ENCODE measurements at places on chromosomes 7 and 10. TPM values are rescaled to one million over a fixed set of nuclear protein-coding genes. Genes with fewer than 3 reads are reported as not detected.

MRC1 gene
- 11.0 TPM for polyA plus RNA-seq

PLEKHS1 gene
- polyA plus RNA-seq = 0.13 TPM

OPN4 gene
- not detected for polyA plus RNA-seq

PPP1R17 gene
- polyA plus RNA-seq = not detected

DRGX gene
- polyA plus RNA-seq = not detected

RNLS gene
- polyA plus RNA-seq = 15.8 TPM

NPY gene
- polyA plus RNA-seq = 1.0 TPM

DGKI gene
- 1.5 TPM for polyA plus RNA-seq

- DNase-seq = no peak
Measured at GRCh38 chr7:102153599-102153946, 133.1 kb upstream of the SH2B2 start.

DNA sequence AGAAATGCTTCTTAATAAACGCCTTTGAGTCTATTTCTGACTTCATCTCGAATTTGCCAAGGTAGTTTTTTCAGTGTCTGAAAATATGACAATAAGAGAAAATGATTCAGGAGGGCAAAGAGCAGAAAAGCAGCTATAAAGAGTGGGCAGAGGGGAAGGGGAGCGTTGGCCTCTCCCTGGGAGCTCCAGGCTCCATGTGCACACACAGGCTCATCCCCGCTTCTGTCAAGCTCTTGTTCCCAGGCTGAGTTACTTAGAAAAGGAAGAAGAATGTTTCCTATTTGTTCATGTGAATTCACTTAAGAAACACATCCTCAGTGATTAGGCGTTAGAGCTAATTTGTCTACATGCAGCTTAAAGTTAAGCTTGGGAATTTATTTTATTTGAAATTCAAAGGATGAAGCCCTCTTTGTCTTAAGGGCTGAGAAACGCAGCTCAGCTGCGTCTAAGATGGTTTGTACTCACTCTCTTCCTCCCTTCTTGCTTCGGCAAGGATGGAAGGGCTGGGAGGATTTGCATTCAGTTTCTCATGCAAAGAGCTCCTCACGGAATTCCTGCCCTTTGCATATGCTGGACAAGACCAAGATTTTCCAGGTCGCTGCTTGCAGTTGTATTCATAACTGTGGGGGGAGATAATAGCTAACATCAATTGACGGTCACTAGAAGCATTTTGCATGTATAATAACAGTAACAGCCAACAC is 29.0 kb upstream of the ATXN7L1 start:
- no peak for DNase-seq

- DNase-seq = no peak
Measured at GRCh38 chr10:43118631-43119415, 19.4 kb upstream of the CSGALNACT2 start.

- DNase-seq = no peak
Measured at GRCh38 chr7:135359615-135360014, 126.0 kb downstream of the STRA8 start.

GRCh38 chr10:43153901-43154300 is 15.7 kb downstream of the CSGALNACT2 start:
- DNase-seq = no peak

DNA sequence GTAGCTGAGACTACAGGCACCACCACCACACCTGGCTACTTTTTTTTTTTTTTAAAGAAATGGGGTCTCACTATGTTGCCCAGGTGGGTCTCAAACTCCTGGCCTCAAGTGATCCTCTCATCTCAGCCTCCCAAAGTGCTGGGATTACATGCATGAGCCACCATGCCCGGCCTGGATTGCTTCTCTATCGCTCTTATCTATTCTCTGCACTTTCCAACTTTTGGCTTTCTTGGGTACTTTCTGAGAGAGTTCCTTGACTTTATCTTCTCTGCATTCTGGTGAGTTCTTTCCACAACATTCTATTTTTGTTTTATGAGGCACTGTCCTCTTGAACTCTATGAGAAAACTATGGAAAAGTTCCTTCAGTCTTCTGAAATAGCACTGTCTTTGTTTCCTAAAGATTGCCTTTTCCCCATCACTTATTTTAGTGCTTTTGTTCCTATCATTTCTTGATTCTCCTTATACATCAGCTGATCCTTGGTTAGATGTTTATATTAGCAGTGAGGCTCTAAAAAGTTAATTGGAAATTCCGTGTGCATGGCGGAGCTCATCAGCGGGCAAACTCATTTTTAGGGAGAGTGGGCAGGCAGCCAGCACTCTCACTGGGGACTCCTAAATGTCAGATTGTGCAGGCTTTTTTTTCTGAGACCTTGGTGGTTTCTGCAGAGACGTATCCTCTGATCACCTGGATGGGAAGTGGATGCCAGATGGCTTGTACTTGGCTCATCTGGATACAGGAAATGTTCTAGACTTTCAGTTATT is 43.9 kb downstream of the HIP1 start:
- DNase-seq = no peak

DNA sequence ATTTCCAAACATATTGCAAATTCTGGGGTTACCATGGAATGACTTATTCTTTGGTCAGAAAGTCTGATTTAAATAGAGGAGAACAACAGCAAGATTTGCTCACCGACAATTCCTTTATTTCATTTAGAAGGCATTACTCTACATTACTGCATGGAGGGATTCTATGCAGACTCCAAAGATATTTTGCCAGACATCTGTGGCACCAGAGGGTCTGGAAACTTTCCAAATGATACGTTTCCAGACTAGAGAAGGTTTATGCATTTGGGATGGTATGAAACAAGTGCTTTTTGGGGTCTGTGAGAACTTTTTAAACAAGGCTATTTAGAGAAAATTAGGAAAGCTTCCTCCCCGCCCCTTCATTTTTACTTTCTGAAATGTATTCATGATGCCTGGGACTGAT is 125.3 kb downstream of the SAMD9 start:
- no peak for DNase-seq

GRCh38 chr10:71124921-71125748 is 87.2 kb upstream of the UNC5B start:
- DNase-seq = no peak

- DNase-seq = no peak
Measured at GRCh38 chr7:256981-257646, 32.9 kb upstream of the FOXL3 start.

- no peak for DNase-seq
Measured at GRCh38 chr10:4947635-4948596, 15.3 kb upstream of the AKR1C1 start.

GRCh38 chr7:81684033-81684432 is 85.8 kb downstream of the HGF start:
- no peak for DNase-seq

DNA sequence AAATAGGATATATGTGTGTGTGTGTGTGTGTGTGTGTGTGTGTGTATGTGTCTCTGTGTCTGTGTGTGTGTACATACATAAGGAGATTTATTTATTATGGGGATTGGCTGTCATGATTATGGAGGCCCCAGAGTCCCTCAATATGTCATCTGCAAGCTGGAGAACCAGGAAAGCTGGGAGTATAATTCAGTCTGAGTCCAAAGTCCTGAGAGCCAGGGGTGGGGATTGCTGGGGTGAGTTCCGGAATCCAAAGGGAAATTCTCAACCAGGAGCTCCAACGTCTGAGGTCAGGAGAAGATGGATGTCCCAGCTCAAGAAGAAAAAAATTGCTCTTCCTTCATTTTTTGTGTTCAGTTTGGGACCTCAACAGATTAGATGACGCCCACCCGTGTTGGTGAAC is 50.7 kb upstream of the PLPP4 start:
- DNase-seq = no peak

GRCh38 chr10:89296220-89296648 is 5.6 kb upstream of the IFIT2 start:
- DNase-seq = no peak

DNA sequence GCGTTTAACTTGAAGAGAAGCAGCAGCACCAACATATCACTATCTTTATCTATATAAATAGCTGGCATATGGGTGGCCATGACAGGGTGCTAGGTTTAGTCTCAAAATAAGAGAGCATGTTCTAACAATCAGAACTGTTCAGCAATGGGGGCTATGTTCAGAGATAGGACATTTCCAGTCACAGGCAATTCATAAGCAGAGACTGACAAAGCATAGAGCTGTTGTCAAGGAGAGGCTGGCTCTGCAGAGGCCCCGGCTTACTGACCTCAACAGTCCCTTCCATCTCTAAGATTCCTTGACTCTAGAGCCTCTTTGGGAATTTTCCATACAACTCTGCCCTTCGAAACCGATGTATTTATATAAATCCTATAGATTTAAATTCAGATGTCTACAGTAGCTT is 17.2 kb downstream of the ANK3 start:
- no peak for DNase-seq

GRCh38 chr10:127278001-127278400 is 81.6 kb upstream of the INSYN2A start:
- no peak for DNase-seq

DNA sequence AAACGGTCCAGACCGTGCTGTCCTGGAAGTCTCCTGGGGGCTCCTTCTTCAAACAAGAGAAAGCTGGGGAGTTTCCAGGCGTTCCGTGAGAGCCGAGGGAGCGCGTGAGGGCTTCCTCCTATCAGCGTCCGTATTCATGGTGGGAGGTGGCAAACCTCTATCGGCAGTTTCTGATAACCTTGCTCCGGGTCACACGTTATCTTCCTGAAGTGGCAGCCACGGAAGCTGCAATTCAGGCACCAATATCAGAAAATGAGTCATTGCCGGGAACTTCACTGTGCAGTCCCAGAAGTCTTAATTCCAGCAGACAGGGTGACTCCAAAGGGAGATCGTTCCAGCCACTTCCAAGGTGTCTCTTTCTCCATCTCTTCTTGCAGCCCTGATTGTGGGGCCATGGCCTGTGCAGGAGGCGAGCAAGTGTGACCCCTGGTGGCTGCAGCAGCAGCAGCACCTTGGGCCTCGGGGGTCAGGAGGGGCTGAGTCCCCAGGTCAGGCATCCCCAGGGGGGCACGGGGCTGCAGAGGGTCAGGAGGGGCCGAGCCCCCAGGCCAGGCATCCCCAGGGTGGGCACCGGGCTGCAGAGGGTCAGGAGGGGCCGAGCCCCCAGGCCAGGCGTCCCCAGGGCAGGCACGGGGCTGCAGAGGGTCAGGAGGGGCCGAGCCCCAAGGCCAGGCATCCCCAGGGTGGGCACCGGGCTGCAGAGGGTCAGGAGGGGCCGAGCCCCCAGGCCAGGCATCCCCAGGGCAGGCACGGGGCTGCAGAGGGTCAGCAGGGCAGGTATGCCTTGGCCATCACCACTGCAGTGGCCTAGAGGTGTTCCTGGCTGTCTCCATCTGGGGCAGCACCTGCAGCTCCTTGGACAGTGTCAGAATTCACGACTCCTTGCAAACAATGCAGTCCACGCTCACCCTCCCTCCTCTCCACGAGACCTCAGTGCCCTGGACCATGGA is 538.7 kb downstream of the DNAJB6 start:
- DNase-seq = no peak

GRCh38 chr10:74824184-74824899 is 2.1 kb upstream of the KAT6B start:
- DNase-seq = no peak

DNA sequence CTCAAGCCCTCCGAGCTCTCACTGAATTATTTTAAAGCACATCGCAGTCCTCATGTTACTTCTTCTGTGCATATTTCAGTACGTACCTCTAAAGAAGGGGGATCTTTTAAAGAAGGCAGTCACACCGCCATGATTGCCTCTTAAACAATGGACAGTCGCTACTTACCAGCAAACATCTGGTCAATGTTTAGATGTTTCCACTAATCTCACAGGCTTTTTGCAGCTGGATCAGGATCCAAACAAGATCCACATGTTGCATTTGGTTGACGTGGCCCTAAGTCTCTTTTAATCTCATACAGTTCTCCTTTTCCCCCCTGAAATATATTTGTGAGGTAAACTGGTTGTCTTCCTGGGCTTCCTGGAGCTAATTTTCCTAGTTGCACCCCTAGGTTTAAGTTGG is 50.0 kb downstream of the PRF1 start:
- DNase-seq = no peak

GRCh38 chr7:37230221-37230620 is 218.4 kb downstream of the ELMO1 start:
- DNase-seq = no peak

DNA sequence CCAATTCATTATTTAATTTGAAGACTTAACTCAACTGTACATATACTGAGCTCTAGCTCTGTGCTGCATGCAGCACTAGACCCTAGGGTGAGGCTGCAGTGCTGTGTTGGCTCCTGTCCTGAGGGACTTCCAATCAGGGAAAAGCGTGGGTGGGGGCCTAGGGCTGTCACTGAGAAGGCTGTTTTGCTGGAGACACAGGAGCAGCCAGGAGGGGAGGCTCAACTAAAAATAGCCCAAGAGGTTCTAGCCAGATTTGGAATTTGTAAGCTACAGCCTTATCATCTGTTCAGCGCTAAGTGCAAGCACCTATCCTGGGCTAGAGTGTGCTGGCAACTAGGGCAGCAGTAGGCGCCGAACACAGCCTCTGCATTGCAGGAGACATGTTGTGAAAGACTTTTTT is 121.1 kb downstream of the VWC2 start:
- no peak for DNase-seq

DNA sequence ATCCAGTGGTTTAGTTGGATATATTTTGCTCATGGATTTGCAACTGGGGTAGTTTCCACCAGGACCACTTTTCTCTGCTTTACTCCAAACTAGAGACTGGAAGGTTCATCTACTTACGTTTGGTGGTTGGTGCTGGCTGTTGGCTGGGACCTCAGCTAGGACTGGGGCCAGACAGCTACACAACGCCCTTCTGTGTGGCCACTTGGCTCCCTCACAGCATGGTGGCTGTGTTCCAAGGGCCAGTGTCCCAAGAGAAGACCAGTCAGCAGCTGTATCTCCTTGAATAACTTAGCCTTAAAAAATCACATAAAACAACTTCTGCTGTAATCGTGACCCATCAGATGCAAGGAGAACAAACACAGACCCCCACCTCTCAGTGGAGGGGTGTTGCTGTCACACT is 4.2 kb upstream of the KCNH2 start:
- DNase-seq = no peak

DNA sequence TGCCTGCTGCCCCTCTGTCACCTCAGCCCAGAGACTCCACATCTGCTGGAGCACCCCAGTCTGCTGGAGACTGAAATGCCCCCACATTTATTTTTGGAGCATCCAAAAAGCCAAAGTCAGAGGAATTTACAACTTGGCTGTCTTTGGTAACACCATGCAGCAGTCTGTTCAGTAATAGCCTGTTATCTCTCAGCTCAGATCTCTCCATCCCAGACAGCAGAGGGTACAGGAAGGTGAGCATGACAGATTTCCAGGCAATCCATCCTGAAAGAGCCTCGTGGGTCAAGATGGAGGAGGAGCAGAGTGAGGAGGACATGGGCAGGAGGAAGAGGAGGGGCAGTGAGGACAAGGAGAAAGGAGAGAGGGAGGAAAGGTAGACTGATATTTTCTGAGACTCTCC is 55.9 kb downstream of the GRID1 start:
- DNase-seq = no peak

DNA sequence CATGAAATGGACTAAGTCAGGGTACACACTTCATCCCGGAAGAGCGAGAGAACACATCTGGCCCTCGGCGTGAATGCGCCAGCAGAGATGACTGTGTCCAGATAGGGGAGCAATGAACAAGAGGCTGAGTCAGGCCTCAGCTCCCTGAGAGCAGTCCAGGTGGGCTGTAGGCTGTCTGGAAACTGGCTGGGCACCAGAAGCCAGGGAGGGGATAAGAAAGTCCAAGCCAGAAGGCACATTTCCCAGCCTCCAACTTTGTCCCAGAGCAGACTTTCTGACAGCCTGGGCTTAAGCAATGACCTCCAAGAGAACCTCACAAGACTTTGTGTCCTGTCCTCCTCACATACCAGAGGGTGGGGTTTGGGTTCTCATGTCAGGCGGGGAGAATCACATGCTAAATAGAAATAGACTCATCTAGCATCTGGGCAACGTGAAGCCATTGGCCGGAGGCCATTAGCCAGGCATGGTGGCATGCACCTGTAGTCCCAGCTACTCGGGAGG is 157.2 kb downstream of the ARHGAP12 start:
- no peak for DNase-seq

Data from left renal cortex interstitium (tissue), 4 donors.